ENCODE measurements at places on chromosomes 7 and 10. TPM values are rescaled to one million over a fixed set of nuclear protein-coding genes. Genes with fewer than 3 reads are reported as not detected.

- no peaks in the 10 kb centered on the region for H3K27me3 ChIP-seq
- H3K27ac ChIP-seq: no peak overlapping the region
- no peaks in the 10 kb centered on the region for H3K36me3 ChIP-seq
These were observed 26.5 kb upstream of the RHOBTB1 start for GRCh38 chr10:60970526-60970925.

DOCK1 gene
- 69.2 TPM for total RNA-seq

DNA sequence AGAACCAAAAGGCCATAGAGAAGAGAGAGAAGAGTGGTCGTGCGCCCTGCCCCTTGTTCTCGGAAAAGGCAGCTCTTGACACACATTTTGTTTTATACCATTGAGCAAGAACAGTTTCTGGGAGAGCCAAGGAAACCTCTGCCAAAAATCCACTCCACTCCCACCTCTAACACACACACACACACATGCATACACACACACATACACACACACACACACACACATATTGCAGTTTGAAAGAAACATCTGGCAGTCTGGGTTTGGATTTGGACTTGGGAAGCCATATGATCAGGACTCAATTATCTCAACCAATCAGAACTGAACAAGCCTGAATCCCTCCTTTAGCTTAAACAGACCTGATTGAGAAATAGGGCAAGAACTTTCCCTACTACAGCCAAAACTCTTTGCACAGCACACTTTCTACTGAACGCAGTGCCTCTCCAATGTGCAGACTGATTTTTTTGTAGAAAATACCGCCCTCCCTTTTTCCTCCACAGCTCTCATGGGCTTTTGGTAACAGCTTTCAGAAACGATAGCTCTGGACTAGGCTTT is 484.0 kb upstream of the ZWINT start:
- no peak overlapping the region for H3K4me3 ChIP-seq
- no peaks in the 10 kb centered on the region for H3K36me3 ChIP-seq
- DNase-seq: no peak
- H3K27me3 ChIP-seq: no peaks in the 10 kb centered on the region
- no peak overlapping the region for H3K27ac ChIP-seq

DNA sequence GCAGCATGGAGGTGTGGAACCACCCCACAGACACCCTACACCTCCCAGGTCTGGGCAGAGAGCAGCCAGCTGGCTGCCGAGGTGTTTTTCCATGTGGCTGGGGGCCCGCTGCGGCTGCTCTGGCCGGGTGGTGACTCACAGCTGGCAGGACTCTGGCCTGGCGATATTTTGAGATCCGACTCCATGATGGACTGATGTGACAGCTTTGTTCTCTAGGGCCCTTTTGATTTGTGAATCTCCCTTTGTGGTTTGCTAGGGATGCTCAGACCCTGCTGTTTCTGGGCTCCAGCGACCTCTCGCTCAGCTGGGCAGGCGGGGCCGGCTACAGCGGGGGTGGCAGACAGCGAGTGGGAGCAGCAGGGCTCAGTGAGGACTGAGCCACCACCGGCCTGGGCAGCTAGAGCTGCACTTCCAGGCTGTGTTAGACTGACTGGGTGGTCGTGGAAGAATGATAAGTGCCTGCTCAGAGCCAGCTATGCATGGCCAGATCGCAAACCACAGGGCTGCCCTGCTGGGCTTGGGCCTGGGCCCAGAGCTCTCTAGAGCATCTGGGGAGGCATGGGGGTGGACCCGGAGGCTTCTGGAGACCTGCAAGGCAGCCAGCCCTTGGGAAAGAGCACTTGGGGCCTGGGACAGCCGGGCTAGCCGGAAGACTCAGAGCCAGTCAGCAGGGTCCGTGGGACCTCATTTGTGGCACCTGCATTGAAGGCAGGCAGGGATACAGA is 46.2 kb upstream of the GDF10 start:
- H3K27me3 ChIP-seq: no peaks in the 10 kb centered on the region
- H3K4me1 ChIP-seq: no peaks in the 10 kb centered on the region
- H3K36me3 ChIP-seq: no peaks in the 10 kb centered on the region
- no peak overlapping the region for H3K27ac ChIP-seq
- no peak overlapping the region for H3K4me3 ChIP-seq

DNA sequence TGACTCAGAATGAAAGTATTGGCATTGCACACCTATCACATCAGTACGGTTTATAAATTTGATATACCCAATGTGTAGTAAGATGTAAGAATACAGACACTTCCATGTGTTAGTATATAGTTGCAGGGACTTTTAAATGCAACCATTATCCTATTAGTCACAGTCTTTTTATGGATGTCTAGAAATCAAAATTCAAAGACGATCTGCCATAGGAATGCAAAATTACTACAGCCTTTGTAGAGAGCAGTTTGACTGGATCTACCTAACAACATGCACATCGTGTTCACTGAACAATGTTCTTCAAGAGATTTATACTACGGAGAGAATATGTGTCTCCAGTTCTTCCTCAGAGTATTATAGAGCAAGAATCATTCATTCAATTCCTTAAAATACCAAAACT is 317.3 kb upstream of the HGF start:
- no peaks in the 10 kb centered on the region for H3K36me3 ChIP-seq
- H3K27me3 ChIP-seq: no peaks in the 10 kb centered on the region
- no peak for DNase-seq

LRRN3 gene
- total RNA-seq: 2.4 TPM

GRCh38 chr7:44276571-44277221 is 48.7 kb downstream of the CAMK2B start:
- no peaks in the 10 kb centered on the region for H3K36me3 ChIP-seq
- H3K4me3 ChIP-seq: no peak overlapping the region
- H3K27me3 ChIP-seq: no peaks in the 10 kb centered on the region
- H3K27ac ChIP-seq: no peak overlapping the region
- H3K4me1 ChIP-seq: no peaks in the 10 kb centered on the region

DNA sequence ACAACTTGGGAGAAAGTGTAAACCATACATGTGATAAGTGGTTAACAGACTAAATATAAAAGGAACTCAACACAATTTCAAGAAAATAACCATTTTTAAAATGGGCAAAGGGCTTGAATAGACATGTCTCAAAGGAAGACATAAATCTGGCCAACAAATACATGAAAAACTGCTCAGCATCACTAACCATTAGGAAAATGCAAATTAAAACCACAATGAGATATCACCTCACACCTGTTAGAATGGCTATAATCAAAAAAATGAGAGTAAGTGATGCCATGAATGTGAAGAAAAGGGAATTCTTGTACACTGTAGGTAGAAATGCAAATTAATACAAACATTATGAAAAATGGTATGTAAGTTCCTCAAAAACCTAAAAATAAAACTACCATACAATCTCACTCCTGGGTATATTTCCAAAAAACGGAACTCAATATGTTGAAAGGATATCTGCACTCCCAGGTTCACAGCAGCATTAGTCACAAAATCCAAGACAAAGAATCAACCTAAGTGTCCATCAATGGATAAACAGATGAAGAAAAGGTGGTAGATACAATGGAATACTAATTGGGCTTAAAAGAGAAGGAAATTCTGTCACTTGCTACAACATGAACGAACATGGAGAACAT is 5.6 kb downstream of the SNX13 start:
- no peak overlapping the region for H3K4me3 ChIP-seq
- no peaks in the 10 kb centered on the region for H3K4me1 ChIP-seq
- no peak overlapping the region for H3K27ac ChIP-seq
- H3K27me3 ChIP-seq: no peaks in the 10 kb centered on the region
- H3K36me3 ChIP-seq: no peaks in the 10 kb centered on the region
- no peak for DNase-seq

CUBN gene
- 1.6 TPM for total RNA-seq

DNA sequence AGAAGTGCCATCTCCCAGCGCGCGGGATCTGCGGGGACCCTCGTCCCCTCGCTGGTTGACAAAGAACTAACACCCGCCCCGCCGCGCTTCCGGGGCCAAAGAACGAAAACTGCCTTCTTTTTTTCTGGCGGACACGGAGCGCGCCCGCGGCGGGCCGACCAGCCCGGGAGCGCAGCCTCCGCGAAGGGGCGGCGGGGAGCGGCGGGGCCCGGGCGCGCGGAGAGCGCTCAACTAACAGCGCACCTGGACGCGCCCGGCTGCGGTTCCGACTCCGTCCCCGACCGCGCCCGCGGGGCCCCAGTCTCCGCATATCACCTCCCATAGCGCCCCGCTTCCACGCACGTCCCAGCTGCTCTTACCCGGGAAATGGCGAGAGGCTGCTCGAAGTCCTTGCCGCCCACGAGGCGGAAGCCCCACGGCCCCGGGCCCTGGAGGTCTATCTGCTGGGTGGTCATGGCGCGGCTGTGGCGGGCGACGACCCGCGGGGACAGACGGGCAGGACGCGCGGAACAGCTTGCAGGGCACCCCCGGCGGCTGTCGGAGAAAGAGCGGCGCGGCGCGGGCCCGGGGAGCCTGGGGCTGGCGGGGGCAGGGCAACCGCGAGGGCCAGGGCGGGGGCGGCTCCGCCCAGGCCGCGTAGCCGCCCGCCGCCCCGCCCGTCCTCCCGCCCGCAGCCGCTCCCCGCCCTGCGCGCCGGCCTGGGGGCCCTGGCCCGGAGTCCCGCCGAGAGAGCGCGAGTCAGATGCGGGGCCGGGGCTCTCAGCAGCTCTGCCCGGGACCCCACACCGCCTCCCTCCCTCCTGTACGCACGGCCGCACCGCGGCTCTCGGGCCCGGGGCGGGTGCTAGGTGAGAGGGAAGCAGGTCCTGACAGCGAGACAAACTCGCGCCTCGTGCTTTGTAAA is at the start of gene PDLIM1:
Gene PDLIM1 (minus strand): TSS at position 543 of the 904 bp plus-strand sequence. CDS start 88 bp downstream, at position 455.
- H3K4me3 ChIP-seq: peak within 1 kb of the TSS; percentile 69
- no peaks in the 10 kb centered on the region for H3K36me3 ChIP-seq
- DNase-seq: peak; percentile 79
- H3K4me1 ChIP-seq: peaks cover 8% of the 10 kb centered on the region

DNA sequence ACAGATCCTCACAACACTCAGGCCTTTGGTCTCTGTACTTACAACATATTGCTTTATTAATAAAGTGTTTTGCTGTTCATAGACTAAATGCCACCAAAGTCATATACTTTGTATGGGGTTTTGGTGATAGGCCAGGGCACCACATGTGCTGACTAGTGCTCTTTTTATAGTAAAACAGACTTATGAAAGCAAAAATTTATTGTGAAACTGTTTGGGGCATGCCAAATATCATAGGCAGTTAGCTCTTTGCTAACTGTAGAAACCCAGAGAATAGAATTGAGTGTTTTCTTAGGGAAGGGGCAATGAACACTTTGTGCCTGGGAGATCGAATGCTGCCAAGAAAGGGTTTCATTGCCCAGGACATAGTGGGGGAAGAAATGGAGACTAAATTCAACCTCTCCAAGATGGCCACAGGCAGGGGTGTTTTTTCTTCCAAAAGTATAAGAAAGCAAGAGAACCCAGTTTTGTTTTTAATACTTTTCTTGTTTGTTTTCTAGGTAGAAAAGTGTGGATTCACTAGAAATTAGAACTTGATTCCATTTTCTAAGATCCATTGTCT is 142.7 kb downstream of the TRIL start:
- no peak for DNase-seq
- no peak overlapping the region for H3K27ac ChIP-seq
- H3K36me3 ChIP-seq: no peaks in the 10 kb centered on the region
- H3K4me1 ChIP-seq: no peaks in the 10 kb centered on the region
- no peak overlapping the region for H3K4me3 ChIP-seq

CYP2E1 gene
- 0.96 TPM for total RNA-seq

ADK gene
- total RNA-seq: 40.0 TPM

WIPF3 gene
- total RNA-seq: 0.66 TPM

- DNase-seq: no peak
- no peaks in the 10 kb centered on the region for H3K27me3 ChIP-seq
- H3K4me1 ChIP-seq: no peaks in the 10 kb centered on the region
- H3K36me3 ChIP-seq: no peaks in the 10 kb centered on the region
- peak overlapping the region; percentile 47 for H3K4me3 ChIP-seq
These were observed 19.8 kb upstream of the COL1A2 start for GRCh38 chr7:94374721-94375566.

RASSF4 gene
- 41.1 TPM for total RNA-seq

CHN2 gene
- total RNA-seq: 17.1 TPM

SEC61A2 gene
- total RNA-seq: 10.2 TPM

- no peak overlapping the region for H3K4me3 ChIP-seq
- H3K27me3 ChIP-seq: no peaks in the 10 kb centered on the region
- H3K36me3 ChIP-seq: no peaks in the 10 kb centered on the region
- no peaks in the 10 kb centered on the region for H3K4me1 ChIP-seq
These were observed 226.0 kb downstream of the CELF2 start for GRCh38 chr10:11243425-11244222.

GPR26 gene
- total RNA-seq: not detected

Data from breast epithelium (tissue), 4 donors.